Activated CD4-positive, CD25-positive, alpha-beta regulatory T cell treated with anti-CD3 and anti-CD28 coated beads, Interleukin-2, amount 50 U/mL, for 24 hours (primary cell): ENCODE measurements at places on chromosomes 7 and 10.

- no peak for ATAC-seq
Measured at GRCh38 chr10:93461807-93462178, 20.3 kb downstream of the MYOF start.

GRCh38 chr7:75967487-75967997, 26.9 kb downstream of the TMEM120A start:
- ATAC-seq = no peak

GRCh38 chr7:44969701-44970522, 8.9 kb downstream of the MYO1G start:
- ATAC-seq = no peak

GRCh38 chr10:14681305-14681704, 93.4 kb downstream of the FAM107B start:
- ATAC-seq = no peak

GRCh38 chr7:158053183-158053915, 534.3 kb downstream of the PTPRN2 start:
- no peak for ATAC-seq

GRCh38 chr7:155202106-155202871, 95.4 kb upstream of the INSIG1 start:
- ATAC-seq = no peak

GRCh38 chr7:136026209-136026608, 49.0 kb upstream of the MTPN start:
- ATAC-seq = no peak
